ENCODE measurements at places on chromosomes 1 and 21. TPM values are rescaled to one million over a fixed set of nuclear protein-coding genes. Genes with fewer than 3 reads are reported as not detected.

The CD1D gene
- total RNA-seq, result 1.4 TPM

The CDC7 gene
- 0.60 TPM for total RNA-seq

GRCh38 chr1:3399732-3400131 lies 54.7 kb upstream of the ARHGEF16 start:
- peaks cover 4% of the 10 kb centered on the region for H3K36me3 ChIP-seq
- H3K4me3 ChIP-seq, result no peak overlapping the region
- DNase-seq, result no peak
- peaks cover 18% of the 10 kb centered on the region for H3K4me1 ChIP-seq
- no peak overlapping the region for H3K27ac ChIP-seq

DNA sequence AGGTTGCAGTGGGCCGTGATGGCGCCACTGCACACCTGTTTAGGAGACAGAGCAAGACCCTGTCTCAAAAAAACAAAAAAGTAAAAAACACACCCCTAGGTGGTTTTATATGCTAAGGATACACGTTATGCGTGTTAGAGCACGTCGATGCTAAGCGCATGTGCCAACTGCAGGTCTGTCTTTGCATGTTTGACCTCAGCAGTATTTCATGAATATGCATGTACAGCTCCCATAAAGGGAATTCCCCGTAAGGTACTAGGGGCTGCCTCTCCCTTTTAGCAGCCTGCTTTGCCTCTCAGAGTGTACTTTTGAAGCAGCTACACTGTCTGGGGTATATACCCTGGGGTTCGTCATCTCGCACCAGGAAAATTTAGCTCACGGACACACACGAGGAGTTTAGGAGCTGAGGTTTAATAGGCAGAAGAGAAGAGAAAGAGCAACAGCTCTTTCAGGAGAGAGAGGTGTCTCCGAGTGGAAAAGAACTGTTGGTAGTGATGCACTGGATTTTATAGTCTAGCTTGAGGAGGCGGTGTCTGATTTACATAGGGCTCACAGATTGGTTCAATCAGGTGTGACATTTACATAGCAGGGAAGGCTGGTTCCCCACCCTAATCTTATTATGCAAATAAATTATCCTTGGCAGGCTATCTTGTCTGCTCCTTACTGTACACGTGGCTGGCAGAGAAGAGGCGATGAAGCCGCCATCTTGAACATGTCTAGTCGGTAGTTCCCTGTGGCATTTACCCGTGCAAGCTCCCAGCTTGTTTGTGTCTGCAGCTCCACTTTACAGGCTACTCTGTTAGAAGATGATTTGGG lies 4.2 kb upstream of the OTUD3 start:
- H3K36me3 ChIP-seq, result no peaks in the 10 kb centered on the region
- H3K27ac ChIP-seq, result no peak overlapping the region
- peaks cover 11% of the 10 kb centered on the region for H3K4me1 ChIP-seq

- no peak overlapping the region for H3K4me3 ChIP-seq
- peaks cover 5% of the 10 kb centered on the region for H3K4me1 ChIP-seq
- peaks cover 86% of the 10 kb centered on the region for H3K36me3 ChIP-seq
- H3K27ac ChIP-seq, result no peak overlapping the region
- H3K27me3 ChIP-seq, result no peaks in the 10 kb centered on the region
These were observed 7.5 kb upstream of the TOMM20 start for GRCh38 chr1:235136111-235136510.

DNA sequence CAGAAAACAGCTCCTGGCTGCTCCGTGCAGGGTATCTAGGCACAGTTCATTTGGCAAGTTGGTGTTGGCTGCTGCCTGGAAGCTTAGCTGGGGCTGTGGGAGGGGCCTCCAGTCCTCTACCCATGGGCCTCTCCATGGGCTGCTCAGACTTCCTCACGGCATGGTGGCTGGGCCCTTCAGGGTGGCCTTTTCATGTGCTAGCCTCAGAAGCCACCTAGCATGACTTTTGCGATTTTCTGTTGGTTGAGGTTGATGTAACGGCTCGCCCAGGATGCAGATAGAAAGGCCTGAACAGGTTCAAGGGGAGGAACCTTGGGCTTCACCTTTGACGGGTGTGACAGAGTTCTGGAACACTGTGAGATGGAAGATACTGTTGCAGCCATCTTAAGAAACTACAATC lies 25.8 kb upstream of the LHX4 start:
- H3K27ac ChIP-seq, result no peak overlapping the region
- H3K27me3 ChIP-seq, result no peaks in the 10 kb centered on the region
